Hematopoietic multipotent progenitor cell treated with erythropoietin and hydrocortisone succinate and interleukin-3 and kit ligand, for 15 days (in vitro differentiated cells): ENCODE measurements at places on chromosomes 6 and 20.

DNA sequence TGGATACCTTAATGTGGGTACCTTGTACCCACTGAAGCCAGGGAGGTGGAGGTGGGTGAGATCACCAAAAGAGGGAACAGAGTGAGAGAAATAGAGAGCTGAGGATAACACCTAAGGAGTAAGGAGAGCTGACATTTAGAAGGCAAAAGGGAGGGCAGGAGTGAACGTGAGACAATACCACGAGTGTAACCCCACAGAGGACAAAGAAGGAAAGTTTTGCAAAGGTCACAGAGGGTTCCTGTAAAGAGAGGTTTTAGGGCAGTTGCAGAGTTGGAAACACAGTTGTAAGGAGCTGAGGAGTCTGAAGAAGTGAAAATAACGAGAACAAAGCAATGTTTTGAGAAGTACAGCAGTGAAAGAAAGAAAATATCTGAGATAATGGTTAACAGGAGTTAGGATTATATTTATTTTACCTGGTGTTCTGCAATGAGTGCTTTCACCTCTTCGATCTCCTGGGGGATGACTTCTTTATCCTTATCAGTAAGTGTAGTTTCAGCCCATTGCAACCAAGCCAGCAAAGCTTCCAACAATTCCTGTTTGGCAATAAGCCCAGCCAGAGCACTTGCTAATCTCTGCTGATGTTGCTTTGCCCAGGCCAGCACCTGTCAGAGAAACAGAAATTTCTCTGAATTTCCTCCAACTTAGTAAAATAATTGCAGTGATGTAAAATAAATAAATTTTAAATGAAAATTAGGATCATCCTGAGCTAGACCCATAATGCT lies 166.8 kb downstream of the DST start:
- DNase-seq = no peak

DNA sequence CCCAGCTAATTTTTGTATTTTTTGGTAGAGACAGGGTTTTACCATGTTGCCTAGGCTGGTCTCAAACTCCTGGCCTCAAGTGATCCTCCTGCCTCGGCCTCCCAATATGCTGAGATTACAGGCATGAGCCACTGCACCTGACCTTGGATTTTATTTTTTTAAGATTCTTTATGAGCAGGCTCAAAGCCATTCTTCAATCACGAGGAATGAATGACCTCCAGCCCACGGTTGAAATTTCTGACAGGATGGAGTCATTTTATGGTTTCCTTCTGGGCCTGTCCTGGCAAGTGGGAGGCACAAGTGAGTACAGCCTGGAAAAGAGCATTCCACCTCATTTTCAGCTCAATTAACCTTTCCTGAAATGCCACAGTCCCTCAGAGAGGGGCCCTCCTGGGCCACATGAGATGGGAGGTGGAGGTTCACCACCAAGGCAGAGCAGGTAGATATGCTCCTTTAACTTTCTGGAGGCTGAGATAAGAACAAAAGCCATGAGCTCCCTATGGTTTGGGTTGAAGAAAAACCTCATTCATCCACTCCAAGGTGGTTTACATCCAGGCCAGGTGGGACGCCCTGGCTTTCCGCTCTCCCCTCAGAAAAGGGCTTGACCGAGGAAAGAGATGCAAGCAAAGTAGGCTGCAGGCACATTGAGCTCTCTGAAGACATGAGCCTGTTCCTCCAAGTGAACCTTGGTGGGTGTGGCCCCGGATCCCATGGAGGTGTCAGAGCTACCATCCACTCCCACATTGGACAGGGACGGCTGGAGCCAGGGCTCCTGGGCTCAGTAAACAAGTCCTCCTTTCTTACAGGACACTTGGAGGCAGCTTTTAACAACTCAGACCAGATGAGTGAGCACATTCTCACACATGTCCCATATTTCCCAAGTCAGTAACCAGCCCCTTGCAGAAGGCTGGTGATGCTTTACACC lies 208.5 kb upstream of the SSTR4 start:
- no peak for DNase-seq

DNA sequence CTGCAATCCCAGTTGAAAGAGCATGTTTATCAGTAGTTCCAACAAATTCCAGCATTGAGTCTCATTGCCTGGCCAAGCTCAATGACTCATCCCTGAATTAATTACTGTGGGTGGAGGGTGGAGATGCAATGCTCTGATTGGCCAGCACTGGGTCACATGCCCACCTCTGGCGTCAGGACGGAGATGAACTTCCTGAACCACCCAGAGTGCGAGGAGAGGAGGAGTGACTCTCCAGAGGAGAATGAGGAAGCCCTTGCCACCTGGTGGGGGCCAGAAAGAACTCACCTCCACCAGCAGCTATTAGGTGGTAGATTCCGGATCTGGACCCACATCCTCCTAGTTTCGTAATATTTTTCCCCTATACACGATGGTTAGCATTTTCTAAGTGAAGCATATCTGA lies 283.9 kb downstream of the TBC1D7 start:
- DNase-seq = peak; percentile 9

DNA sequence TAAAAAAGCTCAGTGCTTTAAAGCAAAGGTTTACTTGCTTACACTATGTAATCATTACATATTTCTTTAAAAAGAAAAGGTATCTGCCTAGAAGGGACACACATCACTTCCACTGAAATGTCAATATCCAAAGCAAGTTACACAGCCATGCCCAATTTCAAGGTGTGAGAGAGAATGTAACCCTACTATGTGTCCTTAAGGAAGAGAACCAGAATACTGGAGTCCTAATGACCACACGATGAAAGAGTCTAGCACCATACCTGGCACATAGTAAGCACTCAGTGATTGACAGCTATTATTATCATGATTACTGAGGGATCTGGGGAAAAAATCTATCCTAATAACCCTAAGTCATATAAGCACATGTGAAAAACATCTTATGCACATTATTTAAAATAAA lies 10.4 kb downstream of the CHD6 start:
- DNase-seq = no peak

GRCh38 chr6:92231171-92231701 lies 1188.1 kb downstream of the EPHA7 start:
- DNase-seq = no peak

- DNase-seq = no peak
Measured at GRCh38 chr20:63848003-63848911, 13.0 kb upstream of the ABHD16B start.

GRCh38 chr6:3610206-3610605 lies 141.3 kb downstream of the PXDC1 start:
- no peak for DNase-seq

DNA sequence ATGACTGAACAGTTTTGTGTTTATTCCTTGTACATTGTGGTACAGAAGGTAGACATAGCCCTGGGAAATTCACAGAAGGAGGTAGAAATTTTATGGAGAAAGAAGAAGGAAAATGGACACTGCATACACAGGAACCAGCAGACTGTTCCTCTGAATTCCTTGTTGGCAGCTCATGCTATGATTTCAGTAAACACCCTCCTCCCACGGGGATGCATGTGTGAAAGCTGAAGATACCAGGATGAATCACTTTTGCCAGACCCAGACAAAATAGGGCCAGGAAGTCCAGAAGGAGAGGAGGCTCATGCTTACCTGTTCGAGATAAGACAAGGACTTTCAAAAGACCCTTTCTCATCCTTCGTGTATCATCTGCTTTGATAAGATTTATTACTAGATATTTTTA lies 110.3 kb upstream of the GGTLC1 start:
- DNase-seq = no peak

DNA sequence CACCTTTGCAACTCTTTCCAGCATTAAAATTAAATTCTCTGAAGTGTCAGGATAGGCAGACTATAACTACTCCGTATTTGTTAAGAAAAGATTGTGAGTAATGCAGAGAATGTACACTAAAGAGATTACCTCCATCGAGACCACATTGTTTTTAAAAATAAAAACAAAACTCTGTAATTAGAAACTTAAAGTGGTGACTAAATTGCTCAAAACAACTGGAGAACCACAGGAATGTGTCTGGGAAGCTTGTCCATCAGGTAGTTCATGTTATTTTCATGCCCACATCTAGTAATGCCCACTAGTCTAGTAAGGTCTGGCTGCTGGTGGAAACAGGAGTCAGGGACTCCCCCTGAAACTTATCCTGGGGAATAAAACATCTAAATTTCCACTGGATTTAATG lies 103.0 kb upstream of the FOXQ1 start:
- DNase-seq = no peak

DNA sequence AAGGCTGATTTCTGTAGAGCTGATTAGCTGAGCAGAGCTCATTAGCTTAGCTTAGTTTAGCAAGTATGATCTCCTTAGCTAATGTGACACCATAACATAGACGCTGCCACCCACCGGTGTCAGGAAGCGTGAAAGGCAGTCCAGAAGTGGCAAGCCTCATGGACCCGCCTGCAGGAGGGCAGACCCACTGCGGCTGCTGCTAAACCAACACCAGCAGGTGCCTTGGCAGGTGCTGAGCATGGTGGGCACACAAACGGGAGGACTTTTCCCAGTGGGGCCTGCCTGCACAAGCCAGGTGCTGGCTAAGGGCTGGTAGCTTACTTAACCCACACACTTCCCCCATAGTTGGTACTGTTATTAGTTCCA lies 22.7 kb downstream of the ZDHHC14 start:
- DNase-seq = no peak

- DNase-seq = no peak
Measured at GRCh38 chr20:50331469-50332363, 141.1 kb downstream of the CEBPB start.

DNA sequence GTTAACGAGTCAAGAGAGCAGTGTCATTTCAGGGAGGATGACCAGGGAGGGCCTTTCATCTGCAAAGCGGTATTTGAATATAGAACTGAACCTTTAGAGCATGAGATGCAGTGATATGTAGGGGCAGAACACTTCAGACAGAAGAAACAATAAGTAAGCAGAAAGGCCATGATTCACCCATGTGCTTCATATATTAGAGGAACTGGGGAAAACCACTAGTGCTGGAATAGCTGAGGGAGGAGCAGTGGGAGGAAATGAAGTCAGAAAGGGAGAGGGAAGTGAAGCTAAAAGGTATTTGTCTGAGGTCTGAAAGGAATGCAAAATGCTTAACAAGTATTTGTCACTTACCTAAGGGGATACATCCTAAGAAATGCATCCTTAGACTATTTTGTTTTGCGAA lies 391.2 kb downstream of the ADGRB3 start:
- no peak for DNase-seq

DNA sequence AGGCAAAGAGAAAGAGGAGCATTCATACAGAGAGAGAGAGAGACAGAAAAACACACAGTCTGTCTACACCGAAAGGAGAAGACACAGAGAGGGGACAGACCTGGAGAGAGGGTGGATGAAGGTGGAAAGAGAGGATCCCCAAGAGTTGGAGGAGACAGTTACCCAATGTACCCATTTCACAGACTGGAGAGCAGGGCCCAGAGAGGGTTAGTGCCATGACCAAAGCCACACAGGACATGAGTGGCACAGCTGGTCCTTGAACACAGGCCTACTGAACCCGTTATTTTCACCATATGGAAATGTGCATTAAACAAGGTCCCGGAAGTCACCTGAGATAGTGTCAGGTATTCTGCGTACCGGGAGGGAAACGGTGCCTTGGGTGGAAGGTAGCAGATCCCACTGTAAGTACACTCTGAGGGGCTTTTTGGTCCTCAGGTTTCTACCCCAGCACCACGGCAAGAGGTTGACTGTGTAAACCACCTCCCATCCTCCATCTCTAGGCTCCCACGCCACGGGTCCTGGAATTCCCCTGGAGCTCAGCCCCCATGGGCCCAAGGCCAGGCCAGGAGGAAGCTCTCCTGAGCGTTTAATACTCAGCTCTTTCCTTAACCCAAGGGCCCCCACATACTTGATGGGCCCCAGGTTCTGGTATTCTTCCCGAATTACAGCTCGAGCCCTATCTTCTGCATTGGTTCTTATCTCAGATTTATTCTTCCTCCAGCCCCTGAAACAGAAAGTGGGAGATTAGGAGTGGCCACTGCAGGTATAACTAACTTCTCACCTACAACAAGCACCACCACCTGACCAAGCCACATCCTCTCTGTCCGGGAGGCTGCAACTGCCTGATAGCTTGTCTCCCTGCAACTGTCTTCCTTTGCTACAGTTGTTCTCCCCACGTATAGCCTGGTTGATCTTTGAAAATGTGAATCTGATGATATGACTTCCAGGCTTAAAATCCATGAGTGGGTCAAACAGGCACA lies 38.4 kb upstream of the OCSTAMP start:
- DNase-seq = no peak

DNA sequence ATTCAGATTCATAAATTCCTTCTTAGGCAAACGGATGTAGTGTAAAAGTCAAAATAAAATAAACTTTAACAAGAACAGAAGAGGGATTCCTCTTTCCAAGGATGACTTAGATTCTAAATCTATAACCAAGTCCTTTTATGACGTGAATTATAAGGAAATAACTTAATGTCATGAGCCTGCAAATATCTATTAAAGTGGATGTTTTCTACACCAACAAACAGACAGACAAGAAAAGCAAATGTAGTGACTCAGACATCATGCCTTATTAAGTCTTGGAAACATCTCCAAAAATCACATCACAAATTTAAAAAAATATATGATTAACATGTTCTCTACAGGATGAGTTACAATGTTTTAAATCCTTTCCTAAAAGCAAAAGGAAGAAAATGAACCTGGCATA lies 397.1 kb downstream of the ESR1 start:
- no peak for DNase-seq

DNA sequence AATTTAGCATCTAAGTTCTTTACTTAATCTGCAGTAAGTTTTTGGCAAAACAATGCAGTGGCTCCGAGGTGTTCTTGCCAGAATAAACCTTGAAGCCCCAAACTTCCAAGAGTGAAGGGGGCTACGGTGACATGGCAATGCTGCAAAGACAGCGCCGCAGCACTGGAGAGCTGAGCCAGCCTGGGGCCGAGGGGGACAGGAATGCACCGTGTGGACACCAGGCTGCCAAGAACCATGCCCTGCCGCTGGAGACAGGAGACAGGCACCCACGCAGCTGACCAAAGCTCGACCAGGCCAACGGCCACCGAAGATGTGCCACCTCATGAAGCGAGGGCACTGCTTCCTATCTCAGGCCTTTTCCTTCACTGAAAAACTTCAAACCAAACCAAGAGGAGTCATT lies 133.4 kb downstream of the PRND start:
- no peak for DNase-seq

- DNase-seq = no peak
Measured at GRCh38 chr6:28606424-28607391, 81.0 kb downstream of the GPX5 start.

DNA sequence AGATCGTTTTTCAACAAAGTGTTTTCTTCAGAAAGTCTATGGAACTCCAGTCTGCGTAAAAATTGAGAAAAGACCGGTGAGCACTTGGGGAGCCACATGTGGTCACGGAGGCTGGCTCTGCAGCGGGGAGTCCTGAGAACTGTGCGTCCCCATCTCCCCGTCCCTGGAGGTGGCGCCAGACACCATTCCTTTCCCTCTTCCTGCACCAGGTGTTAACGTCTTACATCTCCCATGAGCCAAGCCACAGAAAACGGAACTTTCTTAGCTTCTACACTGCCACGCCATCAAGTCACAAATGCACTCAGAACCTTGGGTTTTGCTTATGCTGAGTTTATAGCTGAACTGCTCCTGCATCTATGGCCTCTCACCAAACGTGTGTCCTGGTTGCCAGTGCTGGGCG lies 62.6 kb downstream of the GINS1 start:
- no peak for DNase-seq
